ENCODE measurements at places on chromosomes 5 and 9.

DNA sequence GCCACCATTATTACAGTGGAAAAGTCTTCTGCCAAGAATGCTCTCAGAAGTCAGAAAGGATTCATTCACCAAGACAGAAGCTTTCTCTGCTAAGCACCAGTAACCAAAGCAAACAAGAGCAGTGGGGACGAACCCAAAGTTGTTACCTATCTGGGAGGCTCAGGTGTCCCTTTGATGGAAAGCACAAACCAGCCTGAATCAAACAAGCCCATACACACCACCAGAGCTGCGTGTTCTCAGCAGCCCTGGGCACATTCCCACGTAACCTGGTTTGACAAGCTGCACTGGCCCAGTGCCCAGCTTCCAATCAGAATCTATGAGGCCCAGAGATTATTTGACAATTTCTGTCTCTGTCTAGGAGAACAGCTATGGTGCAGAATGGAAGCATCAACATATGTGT, 252.6 kb downstream of the ACTL7B start:
- no peak for DNase-seq

- no peak for DNase-seq
Measured at GRCh38 chr9:16386007-16386826, 484.3 kb downstream of the BNC2 start.

DNA sequence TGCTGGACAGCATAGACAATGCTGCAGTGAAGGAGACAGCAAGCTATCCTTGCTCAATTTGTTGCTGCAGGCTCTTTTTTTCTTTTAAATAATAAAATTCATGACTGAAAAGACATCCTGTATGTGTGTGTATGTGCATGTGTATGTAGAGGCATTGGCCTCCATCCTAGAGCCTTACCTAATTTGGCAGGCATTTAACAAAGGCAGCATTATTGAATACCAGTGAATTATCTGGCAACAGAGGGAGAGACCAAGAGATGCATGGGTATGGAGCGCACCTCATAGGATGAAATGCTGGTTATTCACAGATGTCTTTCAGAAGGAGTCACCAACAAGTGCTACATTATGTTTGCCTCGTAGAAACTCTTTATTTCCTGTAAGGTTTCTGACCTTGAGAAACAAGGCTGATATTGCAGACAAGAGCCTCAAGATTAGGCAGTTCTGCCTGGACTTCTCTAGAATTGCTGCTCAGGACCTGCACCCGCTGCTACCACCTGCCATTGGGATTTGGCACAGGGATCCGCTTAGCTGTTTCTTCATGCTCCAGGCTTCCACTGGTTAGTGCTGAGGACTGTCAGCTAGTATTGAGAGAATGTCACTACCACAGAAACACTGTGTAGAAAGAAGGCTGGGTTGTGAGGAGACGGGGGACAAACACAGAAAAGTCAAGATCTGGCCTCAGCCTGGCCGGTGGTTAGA, 247.7 kb upstream of the RFX3 start:
- DNase-seq: no peak

- DNase-seq: no peak
Measured at GRCh38 chr5:52712354-52712753, 75.4 kb upstream of the ITGA1 start.

DNA sequence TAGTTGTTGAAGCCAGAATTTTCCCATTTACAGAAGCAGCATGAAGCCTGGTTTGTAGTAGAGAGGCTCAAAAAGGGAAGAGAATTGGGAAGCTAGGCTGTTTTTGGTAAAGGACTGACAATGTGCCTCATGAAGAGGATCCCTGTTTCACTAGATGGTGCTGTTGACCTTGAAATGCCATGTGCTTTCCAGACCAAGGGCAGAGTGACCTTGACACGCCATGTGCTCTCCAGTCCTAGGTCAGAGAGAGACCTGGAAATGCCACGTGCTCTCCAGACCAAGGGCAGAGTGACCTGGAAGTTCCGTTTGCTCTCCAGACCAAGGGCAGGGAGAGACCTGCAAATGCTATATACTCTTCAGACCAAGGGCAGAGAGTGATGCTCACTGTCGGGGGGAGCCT, 32.0 kb downstream of the UNC13B start:
- DNase-seq: no peak

DNA sequence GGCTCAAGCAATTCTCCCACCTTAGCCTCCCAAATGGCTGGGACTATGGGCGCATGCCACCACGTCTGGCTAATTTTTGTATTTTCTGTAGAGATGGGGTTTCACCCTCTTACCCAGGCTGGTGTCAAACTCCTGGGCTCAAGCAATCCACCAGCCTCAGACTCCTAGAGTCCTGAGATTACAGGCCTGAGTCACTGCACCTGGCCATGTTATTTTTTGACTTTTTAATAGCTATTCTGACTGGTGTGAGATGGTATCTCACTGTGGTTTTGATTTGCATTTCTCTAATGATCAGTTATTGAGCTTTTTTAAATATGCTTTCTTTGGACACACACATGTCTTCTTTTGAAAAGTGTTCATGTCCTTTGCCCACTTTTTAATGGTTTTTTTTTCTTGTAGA, 38.2 kb downstream of the FBXW2 start:
- DNase-seq: no peak

- no peak for DNase-seq
Measured at GRCh38 chr9:116189683-116190082, 36.1 kb downstream of the PAPPA start.

Measured in right renal pelvis (tissue), 4 donors.